Hippocampal formation (tissue), 2 donors: ENCODE measurements at places on chromosomes 1 and 21.
A peak's percentile ranks its signal among the peaks of the same experiment; 100 is the strongest.

DNA sequence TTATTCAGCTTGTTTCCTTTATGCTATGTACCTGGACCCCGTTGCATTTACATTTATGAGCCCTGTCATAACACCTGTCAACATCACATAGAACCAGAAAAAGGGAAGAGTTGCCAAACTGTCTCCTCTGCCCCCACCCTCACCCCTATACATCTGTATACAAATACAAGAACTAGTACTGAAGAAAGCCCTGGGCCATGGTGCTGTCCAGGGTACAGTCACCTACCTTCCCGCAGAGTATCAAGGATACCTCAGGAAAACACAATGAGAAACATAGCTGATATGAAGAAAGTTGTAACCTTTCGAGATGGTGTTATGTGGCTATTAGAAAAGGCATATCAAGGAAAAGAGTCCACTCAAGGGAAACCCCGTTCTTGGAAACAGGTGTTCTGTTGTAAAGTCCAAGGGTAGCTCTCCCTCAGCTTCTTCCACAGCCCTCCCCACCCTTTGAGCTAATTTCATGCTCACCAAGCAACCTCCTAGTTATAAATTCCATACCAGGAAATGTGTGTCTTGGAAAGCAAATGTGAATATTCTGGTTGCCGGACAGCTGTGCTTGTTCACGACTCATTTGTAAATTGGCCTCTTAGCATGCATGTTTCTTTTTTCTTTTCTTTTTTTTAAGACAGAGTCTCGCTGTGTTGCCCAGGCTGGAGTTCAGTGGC lies 16.7 kb upstream of the AVPR1B start:
- DNase-seq = no peak

- DNase-seq = no peak
These were observed 802.9 kb upstream of the ADAMTS5 start for GRCh38 chr21:27769763-27770162.

- DNase-seq = no peak
These were observed 48.4 kb upstream of the ATP5PO start for GRCh38 chr21:33963848-33964555.

- DNase-seq = peak; percentile 34
These were observed 156.9 kb downstream of the DHRS3 start for GRCh38 chr1:12460911-12461621.

- peak; percentile 67 for DNase-seq
These were observed 3.5 kb upstream of the PEAR1 start for GRCh38 chr1:156889802-156890580.

DNA sequence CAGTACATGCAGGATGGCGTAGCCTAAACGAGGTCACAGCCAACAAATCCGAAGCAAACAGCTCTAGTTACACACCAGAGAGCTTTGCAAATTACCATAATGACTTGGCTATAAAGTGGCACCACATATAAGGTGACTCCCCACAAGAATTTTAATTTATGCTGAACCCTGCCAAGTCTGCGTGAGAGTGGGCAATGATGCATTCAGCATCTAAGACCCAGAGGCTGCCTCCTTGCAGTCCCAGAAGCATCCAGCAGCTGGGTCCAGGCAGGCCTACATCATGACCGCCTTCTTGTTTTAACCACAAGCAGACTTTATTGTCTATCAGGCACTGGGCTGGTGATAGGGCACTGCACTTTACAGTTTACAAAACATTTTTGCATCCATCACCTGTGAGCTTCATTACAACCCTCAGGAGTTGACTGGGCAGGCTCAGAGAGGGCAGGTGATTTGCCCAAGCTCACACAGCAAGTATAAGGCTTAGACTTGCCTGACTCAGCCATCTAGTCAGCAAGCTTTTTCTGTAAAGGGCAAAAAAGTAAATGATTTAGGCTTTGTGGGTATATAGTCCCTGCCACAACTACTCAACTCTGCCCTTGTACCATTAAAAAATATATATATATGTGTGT lies 134.6 kb downstream of the GLIS1 start:
- no peak for DNase-seq

GRCh38 chr1:39681999-39682398 lies 9.2 kb downstream of the HPCAL4 start:
- DNase-seq = no peak

- no peak for DNase-seq
These were observed 29.2 kb downstream of the CASZ1 start for GRCh38 chr1:10767282-10767681.

DNA sequence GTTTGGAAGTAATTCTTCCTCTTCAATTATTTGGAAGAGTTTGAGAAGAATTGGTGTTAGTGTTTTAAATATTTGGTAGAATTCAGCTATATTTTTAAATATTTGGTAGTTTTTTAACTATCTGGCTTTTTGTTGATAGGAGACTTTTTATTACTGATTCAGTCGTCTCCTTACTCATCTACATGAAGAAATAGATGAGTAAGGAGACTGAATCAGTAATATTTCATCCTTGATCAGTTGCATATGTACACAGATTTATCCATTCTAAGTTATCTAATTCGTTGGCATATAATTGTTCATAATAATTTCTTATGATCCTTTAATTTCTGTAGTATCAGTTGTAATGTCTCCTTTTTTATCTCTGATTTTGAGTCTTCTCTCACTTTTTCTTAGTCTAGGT lies 224.1 kb downstream of the GPR52 start:
- DNase-seq = no peak

DNA sequence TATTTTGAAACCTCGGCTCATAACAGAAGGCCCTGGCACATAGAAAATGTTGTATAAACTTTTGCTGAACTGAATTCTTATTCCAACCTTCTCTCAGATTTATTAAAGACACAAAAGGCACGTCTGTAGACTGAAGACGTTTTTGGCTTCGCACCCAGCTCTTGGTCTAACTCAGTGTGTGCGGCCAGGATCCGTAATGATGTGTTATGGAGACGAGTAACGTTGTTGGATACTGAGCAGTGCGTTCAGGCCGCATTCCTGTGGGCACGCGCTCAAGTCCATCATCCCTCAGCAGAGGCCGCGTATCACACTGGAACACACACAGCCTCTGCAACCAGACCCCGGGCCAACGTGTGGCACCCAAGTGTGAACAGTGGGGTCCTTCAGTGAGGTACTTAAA lies 154.8 kb upstream of the RAB4A start:
- no peak for DNase-seq

- DNase-seq = no peak
These were observed 573.5 kb downstream of the SMYD3 start for GRCh38 chr1:245933431-245934045.

DNA sequence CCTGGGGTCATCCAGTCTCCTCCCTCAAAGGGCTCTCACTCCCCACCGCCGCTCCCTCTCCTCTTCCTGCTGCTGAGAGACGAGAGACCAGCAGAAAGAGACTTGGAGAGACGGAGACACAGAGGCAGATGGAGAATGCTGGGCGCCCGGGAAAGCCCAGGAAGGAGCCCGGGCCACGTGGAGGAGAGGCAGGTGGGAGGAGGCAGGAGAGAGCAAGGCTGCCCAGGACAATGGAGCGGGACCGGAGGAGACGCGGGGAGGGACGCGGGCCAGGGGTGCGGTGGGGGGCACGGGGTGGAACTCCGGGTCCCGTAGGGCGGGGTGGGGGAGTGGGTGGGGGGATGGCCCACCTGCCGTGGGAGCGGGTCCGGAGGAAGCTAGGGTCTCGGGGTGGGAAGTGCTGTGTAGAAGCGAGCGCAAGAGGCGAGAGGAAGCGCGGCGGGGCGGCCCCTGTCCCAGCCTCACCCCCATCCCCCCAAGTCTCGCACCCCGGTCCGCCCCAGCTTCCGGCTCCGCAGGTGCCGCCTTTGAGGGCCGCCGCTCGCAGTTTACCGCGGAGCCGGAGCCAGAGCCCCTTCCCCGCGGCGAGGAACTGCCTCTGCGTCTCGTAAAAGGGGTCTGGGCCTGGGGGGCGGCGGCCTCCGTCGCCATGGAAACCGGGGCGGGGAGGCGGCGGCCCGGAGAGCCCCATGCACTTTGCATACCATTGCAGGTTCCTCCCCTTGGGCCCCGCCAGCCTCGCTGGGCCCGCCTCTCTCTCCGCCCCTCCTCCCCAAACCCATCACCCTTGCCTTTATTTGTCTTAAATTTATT lies 11.7 kb upstream of the EPHA2 start:
- no peak for DNase-seq

- DNase-seq = no peak
These were observed 145.4 kb downstream of the PTGER3 start for GRCh38 chr1:70902211-70902610.

GRCh38 chr1:235918465-235918864 lies 51.8 kb upstream of the LYST start:
- DNase-seq = no peak

DNA sequence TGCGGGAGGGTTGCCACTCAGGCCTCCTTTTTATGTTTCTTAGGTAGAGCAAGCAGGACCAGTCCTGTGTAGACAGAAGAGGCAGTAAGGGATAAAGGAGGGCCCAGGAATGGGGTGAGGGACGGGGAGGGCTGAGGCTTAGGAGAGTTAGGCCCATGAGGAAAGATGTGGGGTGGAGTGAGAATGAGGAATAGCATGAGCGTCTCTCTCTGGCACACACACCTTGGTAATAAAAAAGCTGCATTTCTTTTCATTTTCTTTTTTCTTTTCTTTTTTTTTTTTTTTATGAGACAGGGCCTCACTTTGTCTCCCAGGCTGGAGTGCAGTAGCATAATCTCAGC lies 7.6 kb upstream of the HSPG2 start:
- DNase-seq = no peak

GRCh38 chr1:6348511-6349191 lies 44.9 kb downstream of the ACOT7 start:
- DNase-seq = no peak
